Mammary epithelial cell (primary cell): ENCODE measurements at places on chromosomes 5 and 9. TPM values are rescaled to one million over a fixed set of nuclear protein-coding genes. Genes with fewer than 3 reads are reported as not detected.

The SHROOM1 gene
- total RNA-seq, result 5.5 and 13.0 TPM in 2 replicates

- DNase-seq, result no peak
These were observed 1.6 kb downstream of the SLC22A5 start for GRCh38 chr5:132370971-132371602.

- no peak for DNase-seq
These were observed 124.9 kb downstream of the SPOCK1 start for GRCh38 chr5:137374110-137374714.

GRCh38 chr5:116410336-116410890, 164.2 kb downstream of the SEMA6A start:
- DNase-seq, result no peak

- no peak for DNase-seq
These were observed 17.9 kb upstream of the SCGB3A2 start for GRCh38 chr5:147860641-147861025.

DNA sequence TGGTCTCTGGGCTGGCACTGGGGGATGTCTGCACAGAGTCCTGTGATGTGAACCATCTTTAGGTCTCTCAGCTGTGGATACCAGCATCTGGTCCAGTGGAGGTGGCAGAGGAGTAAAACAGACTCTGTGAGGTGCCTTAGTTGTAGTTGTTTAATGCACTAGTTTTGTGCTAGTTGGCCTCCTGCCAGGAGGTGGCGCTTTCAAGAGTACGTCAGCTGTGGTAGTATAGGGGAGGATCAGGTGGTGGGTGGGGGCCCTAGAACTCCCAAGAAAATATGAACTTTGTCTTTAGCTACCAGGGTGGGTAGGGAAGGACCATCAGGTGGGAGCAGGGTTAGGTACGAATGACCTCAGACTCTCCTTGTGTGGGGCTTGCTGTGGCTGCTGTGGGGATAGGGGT, 197.1 kb downstream of the TMC1 start:
- DNase-seq, result no peak
